A549 treated with Hydrocortisone at 1 μM for 4 hours (cell line): ENCODE measurements at places on chromosomes 6 and 20. TPM values are rescaled to one million over a fixed set of nuclear protein-coding genes. Genes with fewer than 3 reads are reported as not detected.

Gene WASF1
- 8.2 to 11.9 TPM (median 10.5 TPM) in 5 replicates for total RNA-seq

Gene CDSN
- 0.05 to 0.07 TPM in 2 of 5 replicates, not detected in the others for total RNA-seq

Gene SRXN1
- 173 to 220 TPM (median 194 TPM) in 5 replicates for total RNA-seq

Gene MTG2
- total RNA-seq: 33.3 to 41.8 TPM (median 36.8 TPM) in 5 replicates

Gene THBD
- total RNA-seq: 94.1 to 131 TPM (median 126 TPM) in 5 replicates

Gene GMNN
- 59.9 to 61.8 TPM (median 60.8 TPM) in 5 replicates for total RNA-seq

Gene OR2H2
- not detected in 5 replicates for total RNA-seq

Gene TREML4
- total RNA-seq: not detected in 5 replicates

Gene ZNF292
- total RNA-seq: 1.9 to 4.7 TPM (median 2.8 TPM) in 5 replicates

Gene POPDC3
- 21.9 to 23.9 TPM (median 23.1 TPM) in 5 replicates for total RNA-seq

Gene LPA
- total RNA-seq: 0.08 to 0.18 TPM (median 0.09 TPM) in 5 replicates

Gene BEND3
- 3.0 to 4.2 TPM (median 3.1 TPM) in 5 replicates for total RNA-seq

Gene PKIB
- total RNA-seq: 0.59 to 0.75 TPM (median 0.73 TPM) in 5 replicates

Gene IL17F
- total RNA-seq: not detected in 5 replicates

Gene MLIP
- total RNA-seq: not detected in 5 replicates

Gene RUNX2
- 1.3 to 1.9 TPM (median 1.5 TPM) in 5 replicates for total RNA-seq

Gene PPP1R3G
- 1.9 to 2.2 TPM (median 2.1 TPM) in 5 replicates for total RNA-seq

Gene THBS2
- 0.03 to 0.22 TPM (median 0.04 TPM) in 4 of 5 replicates, not detected in the other for total RNA-seq

Gene ECHDC1
- total RNA-seq: 34.5 to 56.0 TPM (median 38.6 TPM) in 5 replicates

Gene CYP24A1
- total RNA-seq: 58.6 to 103 TPM (median 91.3 TPM) in 5 replicates

Gene SLC35B2
- total RNA-seq: 57.5 to 65.5 TPM (median 63.5 TPM) in 5 replicates

Gene NKX2-2
- total RNA-seq: not detected in 5 replicates

Gene OTOR
- total RNA-seq: not detected in 5 replicates

Gene TXLNB
- not detected in 5 replicates for total RNA-seq

Gene FOXC1
- 4.7 to 6.8 TPM (median 6.4 TPM) in 5 replicates for total RNA-seq

Gene HAO1
- not detected in 5 replicates for total RNA-seq

Gene PRR18
- 0.06 to 0.30 TPM (median 0.15 TPM) in 5 replicates for total RNA-seq

Gene CST2
- total RNA-seq: 0.59 to 1.2 TPM (median 0.71 TPM) in 5 replicates

Gene DEFB118
- total RNA-seq: not detected in 5 replicates

Gene COQ3
- total RNA-seq: 10.1 to 11.7 TPM (median 11.0 TPM) in 5 replicates

Gene BTN1A1
- not detected in 5 replicates for total RNA-seq

Gene TOX2
- 10.6 to 14.3 TPM (median 14.2 TPM) in 5 replicates for total RNA-seq
